ENCODE measurements at places on chromosomes 4 and X.

DNA sequence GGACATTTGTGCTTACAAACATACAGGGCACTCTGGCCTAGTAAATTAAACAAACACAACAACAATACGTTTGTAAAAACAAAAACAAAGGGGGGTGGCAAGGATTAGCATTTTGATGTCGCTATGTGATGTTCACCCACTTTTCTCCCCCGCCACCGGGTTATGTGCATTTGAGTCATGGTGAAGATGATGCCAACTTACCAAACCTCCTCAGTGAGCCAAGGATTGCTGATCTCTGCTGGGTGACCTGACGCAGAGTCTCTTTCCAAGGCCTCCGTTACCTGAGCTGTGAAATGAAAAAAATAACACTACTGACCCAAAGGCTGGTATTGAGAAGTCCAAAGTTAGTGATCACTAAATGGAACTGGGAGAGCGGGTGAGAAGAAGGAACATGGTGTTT is 85.4 kb downstream of the RBM47 start:
- no peak for DNase-seq

GRCh38 chr4:146222313-146222712 is 8.0 kb downstream of the REELD1 start:
- no peak for DNase-seq

DNA sequence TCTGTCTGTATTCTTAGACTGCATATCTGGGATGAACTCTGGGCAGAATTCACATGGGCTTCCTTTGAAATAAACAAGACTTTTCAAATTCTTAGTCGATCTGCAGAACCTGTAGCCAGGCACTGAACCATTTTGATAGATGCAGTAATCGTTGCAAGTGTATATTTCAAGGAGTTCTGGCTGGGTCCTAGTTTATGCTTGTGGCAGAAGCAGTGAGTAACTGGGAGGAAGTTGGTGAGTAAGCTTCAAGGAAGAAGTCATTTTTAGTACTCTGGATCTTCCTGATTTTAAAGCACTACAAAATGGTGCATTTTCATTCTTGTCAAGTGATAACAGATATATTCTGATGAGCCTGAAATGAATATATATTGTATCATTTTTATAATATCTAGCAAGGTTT is 9.5 kb downstream of the HPRT1 start:
- DNase-seq = no peak

DNA sequence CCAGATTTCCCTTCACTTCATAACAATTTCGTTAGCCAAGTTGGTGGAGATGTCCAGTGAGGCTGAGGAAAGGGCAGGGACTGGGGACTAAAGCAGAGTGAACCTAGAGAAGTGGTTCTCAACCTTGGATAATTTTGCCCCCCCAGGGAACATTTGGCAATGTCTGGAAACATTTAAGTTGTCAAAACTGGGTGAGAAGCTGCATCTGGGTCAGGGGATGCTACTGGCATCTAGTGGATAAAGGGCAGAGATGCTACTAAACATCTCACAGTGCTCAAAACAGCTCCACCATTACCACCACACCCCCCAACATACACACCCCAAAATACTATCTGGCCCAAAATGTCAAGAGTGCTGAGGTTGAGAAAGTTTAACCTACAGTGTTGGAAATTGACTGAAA is 32.0 kb upstream of the FGF16 start:
- DNase-seq = no peak

DNA sequence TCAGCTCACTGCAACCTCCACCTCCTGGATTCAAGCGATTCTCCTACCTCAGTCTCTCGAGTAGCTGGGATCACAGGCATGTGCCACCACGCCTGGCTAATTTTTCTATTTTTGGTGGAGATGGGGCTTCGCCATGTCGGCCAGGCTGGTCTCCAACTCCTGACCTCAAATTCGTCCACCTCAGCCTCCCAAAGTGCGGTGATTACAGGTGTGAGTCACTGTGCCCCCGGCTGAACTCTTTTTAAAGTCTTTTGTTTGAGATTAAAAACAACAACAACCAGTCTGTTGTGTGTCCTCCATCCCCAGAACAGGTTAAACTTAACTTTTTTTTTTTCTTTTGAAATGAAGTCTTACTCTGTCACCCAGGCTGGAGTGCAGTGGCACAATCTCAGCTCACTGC is 36.3 kb upstream of the RBPJ start:
- no peak for DNase-seq

Measured in pancreas (tissue), 10 donors.